ENCODE measurements at places on chromosomes 12 and 14.

DNA sequence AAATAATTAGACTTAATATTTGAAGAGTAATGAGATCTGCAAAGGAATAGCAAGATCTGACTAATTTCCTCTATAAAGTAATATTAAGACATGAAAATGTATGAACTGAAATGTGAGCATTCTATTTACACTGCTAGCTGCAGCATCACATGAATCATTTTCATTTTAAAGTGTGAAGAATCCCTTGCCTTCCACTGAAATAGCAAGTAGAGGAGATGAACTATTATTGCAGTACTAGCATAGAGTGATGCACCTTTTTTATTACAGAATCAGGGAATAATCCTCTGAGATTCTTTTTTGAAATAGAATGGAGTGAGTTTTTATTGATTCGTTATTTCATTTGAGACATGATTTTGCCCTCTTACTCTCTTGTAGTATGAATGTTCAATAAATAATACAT is 281.9 kb upstream of the NAV3 start:
- DNase-seq: no peak

- DNase-seq: no peak
These were observed 9.5 kb downstream of the SPTB start for GRCh38 chr14:64870160-64870559.

GRCh38 chr14:65804439-65805112 is 392.0 kb downstream of the FUT8 start:
- DNase-seq: no peak

DNA sequence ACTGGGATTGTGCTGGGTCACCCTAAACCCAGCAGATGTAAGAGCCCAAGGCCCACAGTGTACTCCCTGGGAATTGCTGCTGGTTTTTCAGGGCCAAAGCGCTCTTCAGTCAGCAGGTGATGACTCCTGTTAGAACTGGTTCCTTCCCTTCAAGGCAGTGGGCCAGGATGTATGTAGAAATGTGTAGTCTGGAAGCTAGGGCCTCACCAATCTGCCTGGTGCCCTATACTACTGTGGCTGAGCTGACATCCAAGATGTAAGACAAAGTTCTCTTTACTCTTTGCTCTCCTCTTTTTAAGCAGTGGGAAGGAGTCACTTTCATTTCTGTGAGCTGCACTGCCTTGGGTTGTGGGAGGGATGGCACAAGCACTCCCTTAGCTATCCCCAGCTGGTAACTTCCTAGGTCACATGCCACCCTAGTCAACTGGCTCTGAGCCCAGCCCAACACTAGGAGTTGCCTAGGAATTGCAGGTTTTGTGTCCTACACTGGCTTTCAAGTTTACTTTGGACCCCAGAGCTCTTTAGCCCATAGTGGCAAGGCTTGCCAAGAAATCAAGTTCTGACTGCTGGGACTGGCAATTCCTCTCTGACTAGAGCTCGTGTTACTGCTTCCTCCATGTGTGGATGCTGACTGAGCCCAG is 249.2 kb downstream of the C12orf50 start:
- no peak for DNase-seq

DNA sequence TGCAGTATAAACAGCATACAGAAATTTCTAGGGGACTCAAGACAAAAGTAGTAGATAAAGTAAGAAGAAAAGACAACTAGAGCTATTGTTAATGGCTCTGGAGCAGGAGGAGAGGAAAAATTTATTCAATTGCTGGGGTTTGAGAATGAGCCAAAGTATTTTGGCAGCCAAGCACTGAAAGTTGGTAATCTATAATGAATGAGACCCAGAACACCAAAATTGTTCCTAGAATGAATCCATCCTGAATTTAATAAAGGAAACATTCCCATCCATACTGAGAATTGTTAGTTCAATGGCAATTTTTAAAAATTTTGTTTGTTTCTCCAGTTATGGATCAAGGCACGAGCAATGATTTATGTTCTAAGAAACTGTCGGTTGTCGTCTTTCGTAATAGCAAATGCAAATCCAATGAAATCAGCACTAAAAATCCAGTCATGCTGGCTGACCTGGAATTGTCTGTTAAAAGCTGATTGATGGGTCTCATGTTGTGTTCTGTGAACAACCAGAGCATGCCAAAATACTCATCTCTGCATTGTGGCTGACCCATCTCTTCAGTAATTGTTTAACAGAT is 170.9 kb upstream of the LMNTD1 start:
- no peak for DNase-seq

DNA sequence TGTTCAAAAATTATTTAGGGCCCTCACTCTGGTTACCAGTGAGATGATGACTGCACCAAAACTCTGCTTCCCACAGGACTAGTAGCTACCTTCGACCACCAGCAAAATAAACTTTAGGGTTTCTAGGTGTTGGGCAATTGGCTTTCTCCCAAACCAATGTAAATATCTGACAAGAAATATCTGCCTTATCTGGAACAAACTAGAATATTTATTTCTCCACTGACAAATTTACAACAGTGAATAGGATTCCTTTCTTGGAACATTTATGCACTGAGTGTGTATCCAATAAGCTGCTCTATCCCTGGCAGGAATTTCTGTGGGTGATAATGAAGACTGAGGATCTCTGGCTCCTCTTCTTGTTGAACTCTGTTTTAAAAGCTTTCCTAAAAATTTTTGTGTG is 148.6 kb downstream of the SLC6A15 start:
- no peak for DNase-seq

- no peak for DNase-seq
These were observed 44.6 kb downstream of the C14orf132 start for GRCh38 chr14:96083667-96084320.

DNA sequence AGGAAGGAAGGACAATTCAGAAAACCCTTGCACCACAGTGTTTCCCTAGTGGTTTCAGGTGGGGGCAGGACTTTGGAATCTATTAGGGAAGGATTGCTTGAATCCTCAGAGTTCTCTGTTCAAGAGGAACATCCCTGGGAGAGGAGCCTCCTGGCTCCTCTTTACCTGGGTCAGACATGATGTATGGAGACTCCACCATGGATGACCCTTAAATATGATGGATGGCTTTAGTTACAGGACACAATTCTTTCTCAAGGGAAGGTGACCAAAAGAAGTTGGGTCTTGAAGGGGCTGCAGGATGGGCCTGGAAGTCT is 396.6 kb downstream of the NRXN3 start:
- no peak for DNase-seq

DNA sequence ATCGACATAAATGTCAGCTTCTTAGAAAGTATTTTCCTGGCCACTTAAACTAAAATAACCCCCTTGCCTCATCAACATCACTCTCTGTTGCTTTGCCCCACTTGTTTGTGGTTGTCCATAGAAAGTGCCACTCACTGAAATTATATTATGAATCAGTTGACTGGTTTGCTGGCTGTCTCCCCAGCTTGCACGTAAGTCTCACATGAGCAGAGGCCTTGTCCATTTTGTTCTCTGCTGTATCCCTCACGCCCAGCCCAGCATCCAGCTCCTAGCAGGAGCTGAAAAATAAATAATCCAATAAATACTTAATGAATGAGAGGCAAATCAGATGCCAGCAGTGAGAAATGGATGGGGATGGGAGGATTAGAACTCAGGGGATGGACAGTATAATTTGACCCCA is 159.3 kb downstream of the KSR2 start:
- DNase-seq: no peak

- DNase-seq: no peak
These were observed 116.0 kb upstream of the PTPRR start for GRCh38 chr12:71036526-71036925.
